Stimulated activated naive CD4-positive, alpha-beta T cell (primary cell): ENCODE measurements at places on chromosomes 7 and 10.

GRCh38 chr10:25842146-25842545 lies 91.9 kb upstream of the MYO3A start:
- no peak for DNase-seq

DNA sequence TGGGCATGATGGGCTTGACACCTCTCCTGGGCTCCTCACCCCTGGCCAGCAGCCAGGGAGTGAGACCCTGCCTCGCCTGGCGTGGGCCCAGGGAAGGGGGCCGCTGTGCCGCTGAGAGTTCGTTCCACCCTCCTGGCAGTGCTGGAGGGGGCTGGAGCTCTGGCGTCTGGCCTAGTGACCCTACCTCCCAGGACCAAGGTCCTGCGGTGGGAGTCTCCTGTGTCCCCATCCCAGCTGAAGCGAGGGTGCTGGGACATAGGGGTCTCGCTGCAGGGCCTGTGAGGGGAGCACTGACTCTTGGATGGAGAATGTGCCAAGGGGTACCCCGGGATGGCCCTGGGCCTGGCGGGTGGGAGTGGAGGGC lies 1.2 kb downstream of the GTF2IRD1 start:
- DNase-seq = no peak

GRCh38 chr7:148664324-148664723 lies 34.4 kb upstream of the CUL1 start:
- no peak for DNase-seq

GRCh38 chr7:15389073-15389472 lies 172.7 kb downstream of the AGMO start:
- no peak for DNase-seq

DNA sequence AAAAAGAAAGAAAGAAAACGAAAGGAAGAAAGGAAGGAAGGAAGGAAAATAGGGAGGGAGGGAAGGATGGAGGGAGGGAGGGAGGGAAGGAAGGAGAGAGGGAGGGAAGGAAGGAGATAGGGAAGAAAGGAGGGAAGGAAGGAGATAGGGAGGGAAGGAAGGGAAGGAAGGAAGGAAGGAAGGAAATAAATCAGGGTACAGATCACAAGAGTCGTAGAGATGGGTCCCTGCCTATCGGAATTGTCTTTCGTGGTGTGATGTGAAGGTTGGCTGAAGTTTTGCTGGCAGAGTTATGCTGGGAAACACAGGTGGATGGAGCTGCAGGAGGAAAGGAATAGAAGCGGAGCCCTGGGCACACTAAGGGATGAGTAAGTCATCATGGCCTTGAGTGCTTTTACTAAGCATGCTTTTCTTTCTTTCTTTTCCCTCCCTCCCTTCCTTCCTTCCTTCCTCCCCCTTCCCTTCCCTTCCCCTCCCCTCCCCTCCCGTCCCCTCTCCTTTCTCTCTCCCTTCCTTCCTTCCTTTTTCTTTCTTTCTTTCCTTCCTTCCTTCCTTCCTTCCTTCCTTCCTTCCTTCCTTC lies 11.9 kb upstream of the TPST1 start:
- no peak for DNase-seq
